ENCODE measurements at places on chromosomes 5 and 9.

GRCh38 chr9:121268598-121268850 lies 562 bp downstream of the GSN start:
- DNase-seq = no peak

DNA sequence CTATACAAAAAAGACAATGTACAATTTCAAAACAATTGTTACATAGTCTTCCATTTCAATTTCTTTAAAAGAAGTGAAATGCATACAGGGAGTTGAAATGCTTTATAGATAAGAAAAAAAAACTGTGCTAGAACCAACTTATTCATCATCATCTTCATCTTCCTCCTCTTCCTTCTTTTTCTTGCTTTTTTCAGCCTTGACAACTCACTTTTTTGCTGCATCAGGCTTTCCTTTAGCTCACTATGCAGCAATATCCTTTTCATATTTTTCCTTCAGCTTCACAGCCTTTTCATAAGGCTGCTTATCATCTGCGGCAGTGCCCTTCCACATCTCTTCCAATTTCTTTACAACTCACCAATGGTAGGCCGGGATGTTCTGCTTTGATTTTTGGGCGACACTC lies 4.4 kb downstream of the LHFPL2 start:
- no peak for DNase-seq

DNA sequence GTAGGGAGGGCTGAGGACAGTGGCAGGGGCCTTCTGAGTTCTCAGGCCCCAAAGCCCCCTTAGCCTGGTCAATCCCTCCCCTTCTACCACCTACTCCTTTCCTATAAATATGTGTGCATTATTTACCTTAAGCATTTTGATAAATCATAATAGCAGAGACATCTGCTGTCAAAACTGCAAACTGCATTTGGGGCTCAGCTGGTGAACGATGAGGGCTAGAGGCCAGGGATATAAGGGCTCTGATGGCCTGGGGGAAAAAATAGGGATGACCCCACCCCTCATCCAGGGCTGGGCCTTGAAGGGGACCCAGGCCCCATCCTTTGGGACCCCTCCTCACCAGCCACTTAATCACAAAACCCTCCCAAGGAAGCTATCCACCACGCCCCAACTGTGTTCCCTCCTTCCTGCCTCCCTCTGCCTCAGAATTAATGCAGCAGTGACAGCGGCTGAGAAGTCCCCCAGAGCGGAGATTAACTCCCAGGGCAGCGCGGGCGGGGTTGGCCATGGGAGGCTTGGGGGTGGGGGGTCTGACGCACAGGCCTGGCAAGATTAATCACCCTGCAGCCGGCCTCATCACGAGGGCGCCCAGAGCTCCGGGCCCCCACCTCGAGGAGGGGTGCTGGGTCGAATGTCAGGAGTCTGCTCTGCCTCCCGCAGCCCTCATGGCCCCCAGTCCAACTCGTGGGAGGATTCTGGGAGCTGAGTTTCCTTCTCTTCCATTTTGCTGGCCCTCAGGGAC lies 42.1 kb downstream of the CXXC5 start:
- no peak for DNase-seq

DNA sequence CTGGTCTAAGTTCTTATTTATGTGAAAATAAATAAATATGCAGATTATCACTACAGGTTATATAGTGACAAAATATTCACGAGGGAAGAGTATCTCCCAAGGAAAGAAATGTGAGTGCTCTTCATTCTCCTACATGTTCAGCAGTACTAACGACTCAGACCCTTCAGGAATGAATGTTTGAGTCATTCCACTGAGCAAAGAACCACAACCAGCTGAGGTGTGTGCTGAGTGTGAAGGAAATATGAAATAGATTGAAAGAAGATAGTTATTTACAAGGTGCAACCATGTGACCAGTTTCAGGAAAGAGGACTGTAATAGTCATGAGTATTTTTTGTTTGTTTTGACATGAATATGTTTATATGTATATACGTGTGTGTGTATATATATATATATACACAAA lies 228.7 kb downstream of the TUSC1 start:
- no peak for DNase-seq

- no peak for DNase-seq
Measured at GRCh38 chr5:147957901-147958300, 51.6 kb upstream of the C5orf46 start.

GRCh38 chr9:79477955-79478771 lies 93.6 kb upstream of the TLE4 start:
- DNase-seq = no peak
